ENCODE measurements at places on chromosomes 3 and 15.

DNA sequence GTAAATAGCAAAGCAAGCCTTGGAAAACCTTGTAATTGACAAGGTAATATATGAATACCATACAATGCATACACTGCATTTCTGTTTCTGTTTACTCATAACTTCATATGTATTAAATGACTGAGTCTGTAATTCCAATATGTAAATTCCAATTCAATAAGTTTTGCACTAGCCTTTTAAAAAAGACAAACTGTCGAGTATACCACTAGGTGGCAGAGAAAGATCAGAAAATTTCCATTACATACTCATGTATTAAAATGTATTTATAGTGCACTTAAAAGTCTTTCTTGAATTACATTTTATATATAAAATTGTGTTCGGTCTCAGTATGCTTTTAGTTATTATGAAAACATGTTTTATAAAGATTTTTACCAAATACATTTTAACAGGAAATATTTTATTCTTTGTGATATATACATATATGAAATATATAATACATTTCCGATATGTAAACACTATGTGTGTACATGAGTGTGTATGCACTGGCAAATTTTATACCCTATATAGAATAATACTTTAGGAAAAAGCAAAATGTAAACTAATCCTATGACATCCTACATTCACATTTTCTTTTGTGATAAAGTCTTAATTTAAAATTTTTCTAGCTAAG lies 216.8 kb downstream of the VGLL3 start:
- DNase-seq = peak; percentile 5

GRCh38 chr3:127761441-127761801 lies 60.9 kb downstream of the MGLL start:
- DNase-seq = no peak

DNA sequence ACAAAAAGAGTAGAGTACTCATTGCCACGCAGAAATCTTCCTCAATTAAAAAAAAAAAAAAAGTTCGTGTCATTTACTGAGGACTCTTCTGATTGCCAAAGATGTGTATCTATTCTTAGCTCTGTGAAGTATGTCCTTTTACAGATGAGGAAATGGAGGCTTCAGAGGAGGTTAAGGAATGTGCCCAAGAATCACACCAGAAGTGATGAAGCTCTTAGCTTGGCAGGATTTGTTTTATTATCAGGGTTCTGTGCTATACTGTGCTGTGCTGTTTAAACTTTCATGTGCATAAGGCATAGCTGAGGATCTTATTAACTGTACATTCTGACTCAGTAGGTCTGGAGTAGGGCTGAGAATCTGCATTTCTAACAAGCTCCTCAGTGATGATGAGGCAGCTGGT lies 665.2 kb upstream of the ADAMTS9 start:
- no peak for DNase-seq

GRCh38 chr3:155843569-155843968 lies 10.7 kb downstream of the SLC33A1 start:
- DNase-seq = no peak

DNA sequence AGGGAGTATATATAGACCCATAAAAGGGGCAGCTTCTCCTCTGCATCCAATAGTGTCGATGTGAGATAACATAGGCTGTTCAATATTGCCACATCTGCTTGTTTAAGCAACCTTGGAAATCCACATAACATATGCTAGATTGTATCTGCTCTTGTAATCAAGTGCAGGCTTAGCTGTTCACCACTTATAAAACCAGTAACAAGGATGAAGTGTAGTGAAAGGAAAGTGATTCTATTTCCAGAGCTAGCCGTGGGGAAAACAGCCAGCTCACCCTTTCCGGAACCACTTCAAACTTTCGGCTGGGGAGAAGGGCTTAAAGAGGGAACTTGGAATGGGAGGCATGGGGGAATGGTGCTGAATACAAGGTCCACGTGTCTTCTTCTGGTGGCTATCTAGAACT lies 204.0 kb downstream of the TAFA4 start:
- DNase-seq = no peak

GRCh38 chr3:129211772-129212171 lies 28.1 kb upstream of the CNBP start:
- peak; percentile 66 for DNase-seq

- no peak for DNase-seq
Observed at GRCh38 chr3:9151240-9151639, 98.2 kb downstream of the SRGAP3 start.

DNA sequence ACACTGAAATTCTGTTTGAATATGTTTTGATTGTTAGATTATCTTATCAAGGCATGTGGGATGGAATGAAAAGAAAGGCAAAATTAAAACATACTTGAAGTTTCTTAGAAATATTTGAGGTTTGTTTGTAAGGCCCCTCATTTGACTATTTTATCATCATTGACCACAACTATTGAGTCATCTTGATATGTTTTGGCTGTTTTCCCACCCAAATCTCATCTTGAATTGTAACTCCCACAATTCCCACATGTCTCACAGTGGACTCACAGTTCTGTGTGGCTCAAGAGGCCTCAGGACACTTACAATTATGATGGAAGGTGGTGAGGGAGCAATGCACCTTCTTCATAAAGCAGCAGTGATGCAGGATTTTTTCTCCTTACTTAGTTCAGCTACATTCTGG lies 917.1 kb downstream of the PLOD2 start:
- no peak for DNase-seq

DNA sequence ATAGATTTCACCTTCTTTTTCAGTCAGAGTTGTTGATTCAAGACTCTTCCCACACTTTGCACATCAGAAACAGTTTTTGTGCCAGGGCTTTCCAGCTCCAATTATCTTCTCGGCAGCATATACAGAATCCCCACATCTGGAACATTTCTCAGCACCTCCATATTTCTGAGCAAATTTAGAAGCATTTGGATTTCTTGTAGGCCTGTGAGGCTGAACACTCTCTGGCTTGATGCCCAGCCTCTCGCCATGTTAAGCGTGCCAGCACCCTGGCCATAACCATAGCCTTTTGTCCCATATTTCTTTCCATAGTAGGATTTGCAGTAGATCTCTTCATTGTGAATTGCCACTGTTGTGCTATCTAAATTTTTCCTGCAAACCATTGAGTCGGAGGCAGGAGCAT lies 28.3 kb downstream of the CD80 start:
- DNase-seq = no peak

GRCh38 chr3:102181175-102181920 lies 253.5 kb upstream of the ZPLD1 start:
- DNase-seq = peak; percentile 33

GRCh38 chr15:92924216-92924615 lies 24.1 kb downstream of the CHD2 start:
- DNase-seq = no peak

DNA sequence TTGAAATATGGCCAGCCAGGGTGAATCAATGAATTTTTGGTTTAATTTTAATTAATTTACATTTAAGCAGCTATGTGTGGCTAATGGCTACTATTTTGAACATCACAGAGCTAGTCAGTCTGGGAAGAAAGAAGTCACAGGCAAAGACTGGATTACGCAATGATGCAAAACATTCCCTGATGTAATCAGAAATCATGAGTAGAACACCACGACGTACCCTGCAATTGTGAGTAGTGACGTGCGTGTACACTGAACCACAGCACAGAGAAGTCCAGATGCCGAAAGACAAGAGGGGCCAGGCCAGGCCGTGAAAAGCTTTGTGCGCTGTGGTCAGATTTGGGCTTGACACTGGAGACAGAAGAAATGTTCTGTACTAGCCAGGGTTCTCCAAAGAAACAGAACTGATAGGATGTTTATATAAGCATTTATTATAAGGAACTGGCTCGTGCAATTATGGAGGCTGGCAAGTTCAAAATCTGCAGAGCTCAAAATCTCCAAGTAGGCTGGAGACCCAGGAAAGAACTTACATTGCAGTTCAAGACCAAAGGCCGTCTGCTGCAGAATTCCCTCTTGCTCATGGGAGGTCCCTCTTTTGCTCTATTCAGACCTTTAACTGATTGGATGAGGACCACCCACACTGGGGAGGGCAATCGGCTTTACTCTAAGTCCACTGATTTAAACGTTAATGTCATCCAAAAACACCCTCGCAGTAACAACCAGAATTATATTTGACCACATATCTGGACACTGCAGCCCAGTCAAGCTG lies 44.6 kb downstream of the SH3BP5 start:
- DNase-seq = no peak

DNA sequence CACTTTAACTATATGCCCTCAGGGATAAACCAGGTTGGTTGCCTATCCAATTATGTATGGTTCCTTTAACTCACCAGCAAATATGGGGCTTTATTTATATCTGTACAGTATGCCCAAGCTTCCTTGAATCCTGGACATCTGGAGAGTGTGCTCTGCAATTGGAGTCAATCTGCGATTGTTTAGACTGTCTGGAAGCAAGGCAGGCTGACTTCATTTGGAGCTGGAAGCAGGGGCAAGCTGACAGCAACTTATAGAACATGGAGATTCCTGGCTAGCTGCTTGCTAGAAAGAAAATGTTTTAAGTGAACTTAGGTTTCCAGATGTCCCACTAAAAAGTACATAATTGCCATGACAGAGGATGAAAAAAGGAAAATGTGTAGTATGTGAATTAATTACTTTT lies 63.7 kb upstream of the TPRG1 start:
- no peak for DNase-seq

- no peak for DNase-seq
Observed at GRCh38 chr15:44861917-44862316, 94.6 kb upstream of the TERB2 start.

DNA sequence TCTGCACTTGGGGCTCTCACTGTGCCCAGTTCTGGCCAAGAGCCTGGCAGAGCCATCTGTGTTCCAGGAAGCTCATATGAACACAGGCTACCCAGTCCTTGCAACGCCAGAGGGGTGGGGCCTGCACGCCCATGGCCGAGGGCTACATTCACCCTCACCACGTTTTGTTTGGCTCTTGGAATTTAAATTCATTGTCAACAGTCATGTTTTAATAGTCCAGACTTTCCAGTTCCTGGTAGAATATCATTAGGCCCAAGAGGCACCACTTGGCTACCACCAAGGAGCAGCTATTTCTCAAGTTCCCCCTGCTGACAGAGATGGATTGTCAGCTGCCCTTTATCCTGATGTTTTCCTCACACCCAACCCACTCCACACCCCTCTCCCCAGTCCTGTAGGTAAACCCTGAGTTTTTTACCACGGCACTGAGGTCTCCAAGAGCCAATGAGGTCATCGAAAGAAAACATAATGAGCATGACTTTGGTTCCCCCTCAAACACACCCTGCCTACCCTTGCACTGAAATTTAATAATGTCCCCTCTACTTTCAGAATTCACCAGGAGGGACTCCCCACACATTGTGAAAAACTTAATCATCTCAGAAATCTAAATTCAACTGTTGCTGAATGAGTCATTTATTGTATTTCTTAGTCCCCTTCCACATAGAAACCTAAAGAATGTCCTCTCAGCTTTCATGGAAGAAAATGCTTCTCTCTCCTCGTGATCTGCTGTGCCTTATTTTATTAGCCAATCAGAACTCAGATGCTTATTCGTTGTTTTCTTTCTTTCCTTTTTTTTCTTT lies 125.1 kb downstream of the SHQ1 start:
- peak; percentile 66 for DNase-seq

Measured in HTR-8/SVneo (cell line).